ENCODE measurements at places on chromosomes 5 and 9.

GRCh38 chr5:81269751-81270393 is 31.5 kb upstream of the ZCCHC9 start:
- no peaks in the 10 kb centered on the region for H3K36me3 ChIP-seq
- no peak for DNase-seq
- H3K4me1 ChIP-seq: no peaks in the 10 kb centered on the region
- no peak overlapping the region for H3K27ac ChIP-seq
- H3K4me3 ChIP-seq: no peak overlapping the region
- no peaks in the 10 kb centered on the region for H3K27me3 ChIP-seq

GRCh38 chr5:53425687-53426511 is 54.5 kb upstream of the FST start:
- H3K4me3 ChIP-seq: no peak overlapping the region
- no peaks in the 10 kb centered on the region for H3K4me1 ChIP-seq
- DNase-seq: no peak
- no peaks in the 10 kb centered on the region for H3K36me3 ChIP-seq

DNA sequence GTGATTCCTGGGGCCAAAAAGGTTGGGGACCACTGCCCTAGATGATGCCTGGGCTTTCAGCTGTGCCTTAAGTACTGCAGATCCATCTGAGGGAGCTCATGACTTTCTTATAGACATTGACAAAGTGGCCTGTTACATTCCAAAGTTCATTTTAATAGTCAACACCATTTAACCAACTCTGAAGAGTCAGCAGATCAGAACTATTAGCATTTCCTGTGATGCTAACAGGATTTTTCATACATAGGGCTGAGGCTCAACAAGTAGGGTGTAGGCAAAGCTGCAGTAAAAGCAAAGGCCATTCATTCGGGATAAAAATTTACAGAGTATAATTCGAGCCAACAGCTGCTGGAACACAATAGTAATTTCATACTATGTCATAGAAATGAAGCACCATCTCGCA is 105.4 kb downstream of the LPAR1 start:
- H3K4me3 ChIP-seq: no peak overlapping the region
- H3K4me1 ChIP-seq: peaks cover 12% of the 10 kb centered on the region
- peak overlapping the region; percentile 59 for H3K27ac ChIP-seq
- H3K27me3 ChIP-seq: no peaks in the 10 kb centered on the region

DNA sequence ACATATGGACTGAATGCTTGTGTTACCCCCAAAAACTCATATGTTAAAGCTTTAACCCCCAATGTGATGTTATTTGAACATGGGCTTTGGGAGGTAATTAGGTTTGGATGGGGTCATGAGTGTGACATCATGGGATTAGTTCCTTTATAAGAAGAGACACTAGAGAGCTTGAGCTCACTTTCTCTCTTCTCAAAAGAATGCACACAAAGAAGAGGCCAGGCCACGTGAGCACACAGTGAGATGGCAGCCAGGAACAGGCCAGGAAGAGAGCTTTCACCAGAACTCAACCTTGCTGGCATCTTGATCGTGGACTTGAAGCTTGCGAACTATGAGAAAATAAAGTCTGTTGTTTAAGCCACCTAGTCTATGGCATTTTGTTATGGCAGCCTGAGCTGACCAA is 360.6 kb downstream of the NR2F1-AS1 start:
- no peak overlapping the region for H3K4me3 ChIP-seq
- no peak overlapping the region for H3K27ac ChIP-seq
- H3K4me1 ChIP-seq: no peaks in the 10 kb centered on the region
- DNase-seq: no peak
- H3K27me3 ChIP-seq: no peaks in the 10 kb centered on the region
- H3K36me3 ChIP-seq: no peaks in the 10 kb centered on the region

- H3K36me3 ChIP-seq: no peaks in the 10 kb centered on the region
- no peaks in the 10 kb centered on the region for H3K27me3 ChIP-seq
- no peak overlapping the region for H3K4me3 ChIP-seq
- no peaks in the 10 kb centered on the region for H3K4me1 ChIP-seq
- no peak overlapping the region for H3K27ac ChIP-seq
- no peak for DNase-seq
Measured at GRCh38 chr5:113296676-113297075, 138.1 kb downstream of the TSSK1B start.

DNA sequence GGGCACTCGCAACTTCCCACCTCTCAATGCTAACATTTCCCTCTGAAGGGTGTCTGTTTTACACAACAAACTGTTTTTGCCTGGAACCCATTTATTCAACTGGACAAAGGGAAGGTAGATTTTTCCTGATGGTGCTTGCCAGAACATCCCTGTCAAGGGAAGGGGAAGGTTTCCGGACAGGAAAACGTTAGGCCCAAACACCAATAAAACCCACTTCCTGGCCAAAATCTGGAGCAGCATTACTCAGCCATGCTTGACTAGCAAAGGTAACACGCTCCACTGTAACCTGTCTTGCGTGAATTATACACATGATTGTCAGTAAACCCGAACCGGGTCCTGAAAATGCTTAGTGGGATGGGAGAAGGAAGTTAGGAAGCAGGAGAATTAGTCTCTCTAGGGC is 90.2 kb downstream of the SAXO1 start:
- DNase-seq: no peak
- no peaks in the 10 kb centered on the region for H3K36me3 ChIP-seq
- H3K27ac ChIP-seq: no peak overlapping the region
- no peaks in the 10 kb centered on the region for H3K27me3 ChIP-seq
- H3K4me1 ChIP-seq: no peaks in the 10 kb centered on the region

GRCh38 chr9:91391818-91392217 is 30.1 kb upstream of the AUH start:
- DNase-seq: no peak
- H3K36me3 ChIP-seq: no peaks in the 10 kb centered on the region
- H3K27ac ChIP-seq: no peak overlapping the region
- H3K27me3 ChIP-seq: no peaks in the 10 kb centered on the region
- no peak overlapping the region for H3K4me3 ChIP-seq
- no peaks in the 10 kb centered on the region for H3K4me1 ChIP-seq

- no peak for DNase-seq
Measured at GRCh38 chr5:539469-540070, 15.3 kb upstream of the SLC9A3 start.

GRCh38 chr5:40386289-40386688 is 293.4 kb upstream of the PTGER4 start:
- H3K27ac ChIP-seq: peak overlapping the region; percentile 19
- no peak for DNase-seq
- H3K4me1 ChIP-seq: peaks cover 6% of the 10 kb centered on the region
- H3K27me3 ChIP-seq: no peaks in the 10 kb centered on the region
- H3K4me3 ChIP-seq: no peak overlapping the region

- H3K36me3 ChIP-seq: no peaks in the 10 kb centered on the region
- DNase-seq: no peak
- no peaks in the 10 kb centered on the region for H3K27me3 ChIP-seq
- H3K27ac ChIP-seq: no peak overlapping the region
- no peaks in the 10 kb centered on the region for H3K4me1 ChIP-seq
Measured at GRCh38 chr5:13994621-13995253, 50.2 kb upstream of the DNAH5 start.

DNA sequence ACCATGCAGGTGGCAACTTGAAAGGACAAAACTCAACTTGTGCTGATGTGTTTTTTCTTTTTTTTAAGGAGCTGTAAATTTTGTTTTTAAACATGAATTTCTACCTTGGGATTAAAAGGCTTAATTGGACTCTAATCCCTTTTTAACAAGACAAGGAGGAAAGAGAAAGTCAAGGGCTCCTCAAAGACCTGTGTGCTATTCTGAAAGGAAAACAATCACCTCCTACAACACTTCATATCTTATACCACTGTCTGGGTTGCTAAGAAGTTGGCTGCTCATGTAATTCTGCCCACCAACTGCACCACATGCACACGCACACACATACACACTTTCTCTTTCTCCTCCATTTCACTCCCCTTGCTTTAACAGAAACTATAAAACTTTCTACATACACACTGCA is 78.6 kb downstream of the SH3RF2 start:
- H3K4me1 ChIP-seq: no peaks in the 10 kb centered on the region
- no peak for DNase-seq
- H3K27me3 ChIP-seq: no peaks in the 10 kb centered on the region
- H3K27ac ChIP-seq: no peak overlapping the region

DNA sequence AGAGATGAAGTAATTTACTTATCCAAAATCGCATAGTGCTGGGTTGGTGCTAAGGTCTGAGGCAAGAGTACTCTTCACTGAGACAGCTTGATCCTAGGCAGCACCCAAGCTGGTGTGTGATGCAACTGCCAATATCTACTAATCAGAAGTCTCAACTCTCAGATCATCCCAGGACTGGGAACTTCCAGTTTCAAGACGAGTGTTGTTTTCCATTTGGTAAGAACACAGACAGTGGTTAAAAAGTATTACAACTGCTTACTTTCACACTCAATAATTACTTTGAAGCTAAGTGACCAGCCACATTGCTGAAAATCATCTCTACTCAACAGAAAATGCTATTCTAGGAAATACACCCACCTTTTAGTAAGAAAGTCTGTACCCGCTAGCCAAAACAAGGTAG is 45.3 kb downstream of the FBXW11 start:
- H3K36me3 ChIP-seq: no peaks in the 10 kb centered on the region
- H3K4me1 ChIP-seq: peaks cover 26% of the 10 kb centered on the region
- H3K27me3 ChIP-seq: no peaks in the 10 kb centered on the region
- H3K27ac ChIP-seq: no peak overlapping the region

- H3K27me3 ChIP-seq: no peaks in the 10 kb centered on the region
- H3K27ac ChIP-seq: no peak overlapping the region
- DNase-seq: peak; percentile 36
- no peak overlapping the region for H3K4me3 ChIP-seq
- H3K4me1 ChIP-seq: no peaks in the 10 kb centered on the region
- H3K36me3 ChIP-seq: no peaks in the 10 kb centered on the region
Measured at GRCh38 chr5:77957-78804, 13.8 kb upstream of the PLEKHG4B start.

DNA sequence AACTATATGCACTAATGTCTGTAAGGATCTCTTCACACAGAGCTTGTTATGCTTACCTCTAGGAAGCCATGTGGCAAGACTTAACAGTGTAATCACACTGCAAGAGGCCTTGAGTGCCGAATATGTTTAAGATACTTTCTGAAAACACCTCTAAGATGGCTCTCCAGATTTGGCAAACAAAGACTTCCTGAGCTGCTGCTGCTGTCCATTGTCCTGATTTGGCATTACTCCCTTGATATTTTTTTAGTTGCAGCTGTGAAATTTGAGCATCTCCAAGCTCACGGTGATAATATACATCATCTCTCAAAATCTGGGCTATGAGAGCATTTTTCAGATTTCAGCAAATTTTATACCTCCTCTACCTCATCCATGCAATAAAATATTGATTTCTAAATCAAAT is 384.5 kb upstream of the CDH6 start:
- H3K4me3 ChIP-seq: no peak overlapping the region
- DNase-seq: no peak
- no peaks in the 10 kb centered on the region for H3K27me3 ChIP-seq
- H3K27ac ChIP-seq: no peak overlapping the region
- no peaks in the 10 kb centered on the region for H3K4me1 ChIP-seq

DNA sequence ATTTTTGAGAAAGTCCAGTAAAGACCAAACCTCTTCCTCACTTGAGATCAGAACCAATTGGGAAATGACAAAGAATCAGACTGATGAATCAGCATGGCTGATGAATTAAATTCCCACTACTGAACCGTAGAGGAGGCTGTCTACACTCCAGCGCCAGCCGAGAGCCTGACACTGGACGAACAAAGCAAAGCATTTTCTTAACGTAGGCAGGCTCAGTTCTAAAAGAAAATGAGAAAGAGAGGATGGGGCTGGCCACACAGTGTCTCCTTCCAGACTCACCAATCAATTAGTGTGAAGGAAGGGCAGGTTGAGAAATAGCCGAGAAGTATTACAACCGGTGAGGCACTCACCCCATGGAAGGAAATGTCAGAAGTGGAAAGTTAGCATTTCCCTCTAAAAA is 49.4 kb downstream of the ITGA1 start:
- H3K27me3 ChIP-seq: no peaks in the 10 kb centered on the region
- no peaks in the 10 kb centered on the region for H3K36me3 ChIP-seq
- H3K4me1 ChIP-seq: no peaks in the 10 kb centered on the region
- DNase-seq: no peak
- H3K4me3 ChIP-seq: no peak overlapping the region

GRCh38 chr5:55993013-55993412 is 1.8 kb downstream of the IL6ST start:
- H3K36me3 ChIP-seq: no peaks in the 10 kb centered on the region
- H3K4me3 ChIP-seq: peak overlapping the region; percentile 96
- peaks cover 29% of the 10 kb centered on the region for H3K4me1 ChIP-seq
- H3K27me3 ChIP-seq: no peaks in the 10 kb centered on the region
- DNase-seq: no peak

DNA sequence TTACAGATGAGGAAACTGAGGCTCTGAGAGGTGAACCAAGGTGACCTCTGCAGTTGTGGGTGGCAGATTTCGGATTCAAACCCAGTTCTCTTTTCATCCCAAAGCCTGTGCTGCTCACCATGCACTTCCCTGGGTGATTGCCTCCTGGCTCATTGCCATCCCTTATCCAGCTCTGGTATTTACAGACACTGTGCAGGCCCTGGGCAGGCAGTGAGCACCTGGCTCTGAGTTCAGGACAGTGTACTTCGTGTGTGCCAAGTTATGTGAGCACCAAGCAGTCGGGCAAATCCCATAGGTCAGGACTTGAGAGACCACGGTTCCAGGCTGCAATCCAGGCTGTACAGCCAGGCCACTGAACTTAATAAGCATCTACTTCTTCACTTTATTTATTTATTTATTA is 1.4 kb downstream of the LRSAM1 start:
- peak; percentile 79 for DNase-seq
- no peaks in the 10 kb centered on the region for H3K27me3 ChIP-seq
- peak overlapping the region; percentile 88 for H3K27ac ChIP-seq
- H3K4me3 ChIP-seq: peak overlapping the region; percentile 65

DNA sequence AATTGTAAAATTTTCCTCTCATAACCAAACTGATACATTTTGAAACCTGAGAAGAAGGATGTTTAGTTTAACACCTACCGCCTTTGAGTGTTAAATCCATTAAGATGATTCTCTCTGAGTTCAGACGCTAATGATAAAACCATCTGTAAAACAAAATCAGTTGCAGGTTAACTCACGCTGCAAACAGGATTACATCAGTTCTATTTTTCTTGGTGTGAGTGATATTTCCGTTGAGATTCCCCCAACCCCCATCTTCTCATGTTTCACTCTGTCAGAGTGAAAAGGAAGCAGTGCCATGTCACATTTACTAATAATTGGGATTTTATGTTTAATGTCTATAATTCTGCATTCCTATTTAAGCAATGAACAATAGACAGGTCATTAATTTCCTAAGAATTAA is 146.5 kb downstream of the FANCC start:
- no peaks in the 10 kb centered on the region for H3K36me3 ChIP-seq
- no peak overlapping the region for H3K27ac ChIP-seq
- H3K4me1 ChIP-seq: no peaks in the 10 kb centered on the region
- no peaks in the 10 kb centered on the region for H3K27me3 ChIP-seq

- no peaks in the 10 kb centered on the region for H3K27me3 ChIP-seq
- H3K27ac ChIP-seq: no peak overlapping the region
- H3K4me1 ChIP-seq: no peaks in the 10 kb centered on the region
- H3K36me3 ChIP-seq: no peaks in the 10 kb centered on the region
- H3K4me3 ChIP-seq: no peak overlapping the region
Measured at GRCh38 chr9:102518324-102518723, 476.8 kb upstream of the CYLC2 start.
